ENCODE measurements at places on chromosomes 16 and 17.

DNA sequence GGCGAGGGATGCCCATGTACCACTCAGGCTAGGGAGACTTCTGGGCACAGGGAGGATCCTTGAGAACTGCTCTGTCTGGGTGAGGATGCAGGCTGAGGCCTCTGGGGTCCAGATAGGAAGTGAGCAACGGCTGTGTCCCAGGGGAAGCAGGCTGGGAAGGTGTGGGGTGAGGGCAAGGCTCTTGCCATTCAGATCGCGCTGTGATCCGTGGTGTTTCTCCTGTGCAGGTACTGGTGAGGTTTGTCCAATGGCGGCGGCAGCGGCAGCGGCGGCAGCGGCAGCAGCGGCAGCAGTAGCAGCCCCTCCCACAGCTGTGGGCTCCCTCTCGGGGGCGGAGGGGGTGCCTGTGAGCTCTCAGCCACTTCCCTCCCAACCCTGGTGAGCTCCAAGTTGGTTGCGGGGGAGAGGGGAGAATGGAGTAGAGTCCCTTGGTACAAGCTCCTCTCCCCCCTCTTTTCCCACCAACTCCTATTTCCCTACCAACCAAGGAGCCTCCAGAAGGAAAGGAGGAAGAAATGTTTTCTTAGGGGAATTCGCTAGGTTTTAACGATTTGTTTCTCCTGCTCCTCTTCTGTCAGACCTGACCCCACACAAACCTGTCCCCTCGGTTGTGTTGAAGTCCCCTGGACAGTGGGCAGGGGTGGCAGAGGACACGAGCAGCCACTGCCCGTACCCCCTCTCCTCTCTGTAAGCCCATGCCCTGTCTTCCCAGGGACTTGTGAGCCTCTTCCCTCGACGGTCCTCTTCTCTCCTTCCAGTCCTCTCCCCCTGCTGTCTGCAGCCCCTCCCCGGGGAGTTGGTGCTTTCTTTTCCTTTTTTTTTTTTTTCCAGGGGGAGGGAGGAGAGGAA lies 1.9 kb upstream of the PRRT2 start:
- peak; percentile 49 for DNase-seq

GRCh38 chr17:35641032-35641431 lies 53.9 kb downstream of the AP2B1 start:
- DNase-seq = no peak

GRCh38 chr16:31052114-31052513 lies 18.8 kb downstream of the STX4 start:
- no peak for DNase-seq

DNA sequence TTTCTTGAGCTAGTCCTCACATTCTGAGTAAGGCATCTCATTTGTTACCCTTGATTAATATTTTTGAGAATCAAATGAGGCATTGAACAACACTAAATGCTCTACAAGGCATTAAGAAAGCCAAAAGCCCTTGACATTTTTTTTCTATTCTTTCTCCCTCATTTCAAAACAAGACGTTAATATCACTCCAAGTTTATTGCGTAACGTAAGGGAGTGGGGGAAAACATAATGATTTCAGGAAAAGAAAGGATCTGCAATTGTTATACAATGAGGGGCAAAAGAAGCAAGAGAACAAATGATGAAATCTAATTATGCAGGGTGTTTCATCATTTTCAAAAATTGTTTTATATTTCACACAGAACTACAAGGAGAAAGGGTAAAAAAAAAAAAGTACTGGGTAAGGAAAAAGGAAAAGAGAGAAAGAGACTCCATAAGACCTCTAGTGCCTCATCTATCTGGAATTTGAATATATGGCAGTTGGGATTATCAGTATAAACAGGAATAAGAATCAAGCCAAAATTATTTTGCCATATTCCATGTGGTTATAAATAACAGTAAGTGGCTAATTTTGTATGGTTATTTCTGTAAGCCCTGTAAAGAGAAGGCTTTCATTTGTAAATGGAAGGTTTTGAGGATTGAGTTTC lies 163.0 kb downstream of the ABCA8 start:
- no peak for DNase-seq

DNA sequence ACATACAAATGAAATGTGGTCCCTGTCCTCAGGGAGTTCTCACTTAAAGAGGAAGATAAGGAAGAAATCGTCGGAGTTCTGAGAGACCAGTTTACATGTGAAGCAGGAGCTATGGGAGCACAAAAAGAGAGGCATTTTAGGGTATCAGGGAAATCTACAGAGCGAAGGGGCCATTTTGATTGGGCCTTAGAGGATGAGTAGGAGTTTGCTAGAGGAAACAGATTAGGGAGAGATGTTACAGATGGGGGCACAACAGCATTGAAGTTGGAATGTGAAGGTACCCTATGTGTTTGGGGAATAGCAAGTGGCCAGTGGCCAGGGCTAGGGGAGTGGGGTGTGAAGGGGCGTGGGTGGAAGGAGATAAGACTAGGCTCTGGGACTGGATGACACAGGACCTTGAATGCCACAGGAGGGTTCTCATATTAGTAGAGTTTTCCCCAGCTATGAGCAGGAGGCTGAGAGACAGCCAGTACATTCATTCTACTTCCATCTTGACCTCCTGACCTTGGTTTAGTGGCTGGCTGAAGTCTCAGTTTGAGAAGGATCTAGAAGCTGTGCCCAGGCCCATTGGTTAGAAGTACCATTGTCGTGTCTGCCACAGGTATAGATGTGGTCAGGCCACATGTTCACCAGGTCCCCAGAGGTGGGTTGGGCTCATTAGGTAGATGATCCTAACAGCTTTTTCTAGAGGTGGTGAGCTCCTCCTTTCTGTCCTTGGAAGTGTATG lies 34.8 kb downstream of the CPNE2 start:
- no peak for DNase-seq

DNA sequence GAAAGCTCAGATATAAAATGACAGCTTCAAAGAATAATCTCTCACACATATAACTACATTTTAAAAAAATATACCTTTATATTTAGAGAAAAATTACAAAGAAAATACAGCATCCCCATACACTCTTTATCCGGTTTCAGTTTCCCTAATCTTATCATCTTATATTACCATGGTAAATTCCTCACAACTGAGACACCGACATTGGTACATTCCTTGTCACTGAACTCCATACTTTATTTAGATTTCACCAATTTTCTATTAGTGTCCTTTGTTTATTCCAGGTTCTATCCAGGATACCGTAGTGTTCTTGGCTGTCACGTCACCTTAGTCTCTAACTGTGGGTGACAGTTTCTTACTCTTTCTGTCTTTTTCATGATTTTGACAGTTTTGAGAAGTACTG lies 22.0 kb upstream of the ABCA10 start:
- DNase-seq = no peak

- no peak for DNase-seq
These were observed 64.8 kb upstream of the DOC2B start for GRCh38 chr17:246226-246625.

- DNase-seq = peak; percentile 60
These were observed at the start of gene VMO1 for GRCh38 chr17:4786106-4786511. Gene VMO1 (minus strand): TSS chr17:4786364. CDS start chr17:4786352, 12 bp downstream.

- no peak for DNase-seq
These were observed 31.1 kb downstream of the RAI1 start for GRCh38 chr17:17712268-17712924.

DNA sequence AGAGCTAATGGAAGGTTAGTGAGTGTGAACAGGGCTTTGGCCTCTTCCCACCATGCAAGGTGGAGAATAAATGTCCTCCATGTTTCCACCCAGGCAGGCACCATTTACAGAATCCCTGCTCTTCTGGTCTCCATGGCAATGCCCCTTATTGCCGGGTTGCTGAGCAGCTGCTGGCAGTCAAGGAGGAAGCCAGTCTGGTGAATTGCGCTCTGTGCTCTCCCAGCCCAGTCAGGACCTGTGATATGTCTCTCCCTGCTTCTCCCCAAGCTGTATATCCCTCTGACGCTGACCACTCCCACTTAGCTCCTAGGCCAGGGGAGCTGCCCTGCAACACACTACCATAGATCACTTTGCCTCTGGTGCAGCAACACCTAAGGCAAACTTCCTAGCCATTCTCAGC lies 402.1 kb upstream of the ERCC4 start:
- no peak for DNase-seq

DNA sequence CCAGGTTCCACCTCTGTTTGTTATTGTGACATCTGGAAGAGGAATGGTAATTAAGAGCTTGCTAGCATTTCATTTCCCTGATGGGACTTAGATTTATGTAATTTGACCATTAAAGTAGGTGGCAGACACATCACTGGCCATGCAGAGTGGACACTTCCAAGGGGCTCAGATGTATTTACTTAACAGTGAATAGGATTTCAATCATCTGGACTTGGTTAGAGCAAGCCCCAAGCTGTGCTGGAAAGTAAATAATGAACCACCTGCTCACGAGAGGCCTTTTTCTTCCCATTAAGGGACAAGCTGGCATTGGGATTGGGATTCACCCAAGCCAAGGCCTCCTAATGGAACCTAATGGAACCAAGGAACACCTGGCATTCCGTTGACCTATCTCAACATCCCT lies 395.3 kb downstream of the HS3ST4 start:
- DNase-seq = no peak

GRCh38 chr17:57940653-57941329 lies 14.4 kb downstream of the CUEDC1 start:
- no peak for DNase-seq

- no peak for DNase-seq
These were observed 215.4 kb downstream of the CHD9NB start for GRCh38 chr16:52837251-52837650.

- no peak for DNase-seq
These were observed 405.7 kb upstream of the SALL1 start for GRCh38 chr16:51556694-51557340.

DNA sequence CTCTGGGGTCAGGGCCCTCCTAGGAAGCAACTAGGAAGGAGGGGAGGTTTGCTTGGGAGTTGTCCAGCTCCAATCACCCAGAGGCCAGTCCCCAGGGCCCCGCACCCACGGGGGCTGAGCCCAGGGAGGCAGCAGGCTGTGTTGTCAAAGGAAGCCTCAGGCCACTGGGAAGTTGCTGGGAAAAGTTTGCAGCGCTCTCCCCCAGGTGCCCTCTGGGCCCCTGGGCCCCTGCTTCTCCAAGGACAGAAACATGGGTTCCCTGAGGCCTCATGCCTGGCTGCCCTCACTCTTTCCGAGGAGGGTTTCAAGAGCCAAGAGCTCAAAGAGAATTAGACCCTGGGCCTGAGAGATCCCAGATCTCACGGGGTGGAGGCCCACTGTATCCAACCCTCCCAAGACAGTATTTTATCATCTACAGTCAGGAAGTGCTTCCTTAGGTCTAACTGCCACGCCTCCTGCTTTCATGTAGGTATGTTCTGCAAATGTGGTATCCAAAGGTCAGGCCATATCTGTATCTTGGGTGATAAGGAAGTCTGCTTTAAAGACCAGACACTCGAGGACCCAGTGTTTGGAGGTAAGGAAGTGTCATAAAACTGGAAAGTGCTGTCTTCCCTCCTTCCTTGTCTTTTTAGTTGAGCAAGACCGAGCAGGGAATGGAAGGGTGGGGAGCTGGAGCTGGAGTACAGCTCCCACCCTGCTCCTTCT lies 44.2 kb upstream of the ZNF423 start:
- DNase-seq = no peak

DNA sequence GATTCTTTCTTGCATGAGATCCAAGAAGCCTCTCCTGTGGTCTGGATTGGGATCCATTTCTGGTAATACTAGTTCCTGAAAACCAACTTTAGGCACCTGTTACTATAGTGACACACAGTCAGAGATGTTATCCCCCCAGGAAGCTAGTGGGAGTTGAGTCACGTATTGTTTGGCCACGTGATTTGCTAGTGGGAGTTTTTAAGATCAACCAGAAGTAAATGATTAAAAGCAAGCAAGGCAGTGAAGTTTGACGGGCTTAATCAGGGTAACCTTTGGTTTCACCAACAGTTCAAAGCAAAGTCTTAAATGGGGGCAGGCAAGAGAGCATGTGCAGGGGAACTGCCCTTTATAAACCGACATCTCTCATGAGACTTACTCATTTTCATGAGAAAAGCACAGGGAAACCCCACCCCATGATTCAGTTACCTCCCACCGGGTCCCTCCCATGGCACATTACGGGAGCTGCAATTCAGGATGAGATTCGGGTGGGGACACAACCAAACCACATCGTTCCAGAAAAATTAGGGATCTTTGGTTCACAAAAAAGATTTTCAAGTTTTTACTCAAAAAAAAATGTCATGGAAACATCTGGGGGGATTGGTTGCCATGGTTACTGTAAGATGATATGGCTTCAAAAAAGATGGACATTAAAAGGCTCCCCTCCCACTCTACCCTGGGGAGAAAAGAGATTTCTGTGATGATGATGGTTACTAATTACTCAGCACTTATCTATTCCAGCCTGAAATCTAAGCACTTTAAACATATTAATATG lies 483.1 kb upstream of the ERCC4 start:
- DNase-seq = peak; percentile 52

DNA sequence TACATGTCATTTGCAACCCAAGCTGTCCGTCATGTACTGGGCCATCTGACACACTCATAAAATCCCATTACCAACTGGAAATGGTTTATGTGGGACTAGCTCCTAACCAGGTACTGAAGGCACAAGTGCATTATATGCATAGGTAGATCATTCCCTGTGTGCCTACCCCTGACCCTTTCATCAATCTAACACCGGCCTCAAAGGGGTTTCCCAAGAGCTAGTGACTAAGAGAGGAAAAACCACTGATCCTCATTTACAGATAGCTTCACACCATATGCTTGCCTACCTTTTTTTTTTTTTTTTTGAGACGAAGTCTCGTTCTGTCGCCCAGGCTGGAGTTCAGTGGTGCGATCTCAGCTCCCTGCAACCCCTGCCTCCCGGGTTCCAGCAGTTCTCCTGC lies 449.8 kb downstream of the SLC39A11 start:
- no peak for DNase-seq

DNA sequence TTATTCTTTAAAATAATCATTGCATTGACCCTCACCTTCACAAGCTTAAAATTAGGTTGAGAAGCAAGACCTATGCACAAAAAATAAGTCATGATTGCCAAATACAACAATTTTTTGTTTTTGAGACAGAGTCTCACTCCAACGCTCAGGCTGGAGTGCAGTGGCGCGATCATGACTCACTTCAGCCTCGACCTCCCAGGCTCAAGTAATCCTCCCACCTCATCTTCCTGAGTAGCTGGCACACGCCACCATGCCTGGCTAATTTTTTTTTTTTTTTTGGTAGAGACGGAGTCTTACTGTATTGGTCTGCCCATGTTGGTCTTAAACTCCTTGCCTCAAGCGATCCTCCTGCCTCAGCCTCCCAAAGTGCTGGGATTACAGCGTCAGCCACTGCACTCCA lies 24.2 kb downstream of the ZNF652 start:
- no peak for DNase-seq

GRCh38 chr16:67966549-67967182 lies 1.8 kb downstream of the SLC12A4 start:
- no peak for DNase-seq

DNA sequence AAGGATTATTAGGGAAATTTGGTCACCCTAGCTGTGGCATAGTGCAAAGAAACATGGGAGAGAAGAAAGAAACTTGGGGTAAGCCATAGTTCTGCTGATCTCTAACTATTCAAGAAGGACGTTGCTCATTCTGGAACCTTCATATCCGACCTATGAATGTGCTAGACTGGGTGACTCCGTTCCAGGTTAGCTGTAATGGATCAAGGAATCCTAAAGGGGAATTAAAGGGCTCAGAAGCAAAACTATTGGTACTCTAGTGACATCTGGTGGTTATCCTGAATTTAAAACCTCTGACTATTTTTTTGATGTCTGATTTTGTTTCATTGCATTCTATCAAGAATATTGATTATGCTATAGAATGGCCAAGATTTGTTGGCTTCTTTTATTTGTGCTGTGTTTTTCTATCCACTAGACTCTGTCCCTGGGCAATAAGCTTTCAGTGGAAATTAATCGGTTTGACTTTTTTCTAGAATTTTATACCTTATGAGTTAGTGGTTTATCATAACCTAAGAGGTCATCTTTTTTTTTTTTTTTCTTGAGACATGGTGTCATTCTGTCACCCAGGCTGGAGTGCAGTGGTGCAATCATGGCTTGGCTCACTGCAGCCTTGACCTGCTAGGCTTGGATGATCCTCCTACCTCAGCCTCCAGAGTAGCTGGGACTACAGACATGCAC lies 19.5 kb downstream of the PCTP start:
- peak; percentile 44 for DNase-seq

Data from right kidney (tissue), 9 donors.